CD8-positive, alpha-beta T cell (primary cell): ENCODE measurements at places on chromosomes 12 and 14.

DNA sequence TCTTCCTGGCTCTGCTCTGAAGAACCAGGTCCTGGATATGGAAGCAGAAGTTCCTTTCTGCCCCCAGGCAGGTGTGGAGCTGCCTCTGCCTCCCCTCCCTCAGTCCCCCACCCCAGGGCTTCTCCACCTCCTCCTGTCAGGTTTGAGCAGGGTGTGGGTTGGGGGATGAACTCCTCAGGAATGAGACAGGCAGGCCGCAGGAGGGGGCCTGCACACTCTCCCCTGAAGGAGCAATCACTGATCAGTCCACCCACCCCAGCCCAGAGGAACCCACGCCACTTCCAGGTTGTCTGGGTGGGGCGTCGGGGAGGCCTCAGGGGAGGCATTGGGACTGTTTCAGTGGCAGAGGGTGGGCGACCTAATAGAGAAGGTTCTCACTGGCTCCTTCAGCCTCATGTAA is 26.6 kb downstream of the FAIM2 start:
- no peak for DNase-seq

DNA sequence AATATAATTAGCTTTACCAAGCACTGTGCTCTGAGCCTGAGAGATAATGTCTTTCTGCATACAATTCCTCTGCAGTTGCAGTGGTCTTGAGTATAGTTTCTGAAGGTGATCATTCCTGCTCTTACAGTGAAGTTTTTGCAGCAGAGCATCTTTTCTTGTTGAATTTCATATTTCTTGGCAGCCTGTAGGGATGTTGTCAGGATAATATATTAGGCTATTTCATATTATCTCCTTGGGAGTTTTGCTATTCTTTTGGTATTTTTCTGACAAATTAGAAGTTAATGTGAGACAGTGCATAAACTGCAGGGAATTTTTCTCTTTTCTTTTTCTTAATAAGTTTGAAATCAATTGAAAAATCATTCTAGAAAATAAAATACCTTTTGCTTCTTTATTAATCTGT is 1502.6 kb upstream of the FLRT2 start:
- no peak for DNase-seq

GRCh38 chr12:46934374-46935111 is 108.7 kb upstream of the SLC38A4 start:
- no peak for DNase-seq

DNA sequence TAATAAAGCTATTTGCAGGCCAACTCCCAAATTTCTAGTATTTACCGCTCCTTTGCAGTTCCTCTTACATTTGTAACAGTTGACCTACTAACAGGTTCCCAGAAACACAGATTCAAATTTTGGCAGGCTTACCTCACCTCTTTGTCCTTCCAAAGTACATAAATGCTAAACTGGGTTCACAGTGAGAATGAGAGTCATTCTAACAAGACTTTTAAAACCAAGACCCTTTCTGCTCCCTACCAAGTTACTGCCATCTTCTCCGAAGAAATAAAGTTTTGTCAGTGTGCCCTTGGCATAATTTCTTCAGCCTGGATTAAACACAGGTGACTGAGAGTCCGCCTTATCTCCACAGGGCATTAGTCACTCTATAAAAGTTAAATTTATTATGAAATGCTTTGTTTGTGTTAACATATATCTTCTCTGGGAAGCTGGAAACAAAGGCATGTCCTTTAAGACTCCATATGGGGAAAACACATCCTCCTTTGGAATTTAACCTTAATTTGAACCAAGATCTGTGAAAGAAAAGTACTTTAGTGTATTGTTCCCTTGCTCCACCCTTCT is 28.2 kb downstream of the FOXA1 start:
- no peak for DNase-seq

DNA sequence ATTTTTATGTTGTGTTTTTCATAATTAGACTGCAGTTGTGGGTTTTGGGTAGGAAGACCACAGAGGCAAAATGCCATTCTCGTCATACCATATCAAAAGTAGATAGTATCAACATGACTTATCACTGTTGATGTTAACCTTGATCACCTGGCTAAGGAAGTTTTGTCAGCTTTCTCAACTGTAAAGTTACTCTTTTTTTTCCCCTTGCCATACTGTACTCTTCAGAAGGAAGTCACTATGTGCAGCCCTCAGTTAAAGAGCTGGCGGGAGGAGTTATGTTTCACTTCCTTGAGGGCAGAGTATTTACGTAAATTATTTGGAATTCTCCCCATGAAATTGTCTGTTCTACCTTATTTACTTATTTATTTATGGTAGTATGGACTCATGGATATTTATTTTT is 78.7 kb downstream of the PRORP start:
- DNase-seq = no peak

DNA sequence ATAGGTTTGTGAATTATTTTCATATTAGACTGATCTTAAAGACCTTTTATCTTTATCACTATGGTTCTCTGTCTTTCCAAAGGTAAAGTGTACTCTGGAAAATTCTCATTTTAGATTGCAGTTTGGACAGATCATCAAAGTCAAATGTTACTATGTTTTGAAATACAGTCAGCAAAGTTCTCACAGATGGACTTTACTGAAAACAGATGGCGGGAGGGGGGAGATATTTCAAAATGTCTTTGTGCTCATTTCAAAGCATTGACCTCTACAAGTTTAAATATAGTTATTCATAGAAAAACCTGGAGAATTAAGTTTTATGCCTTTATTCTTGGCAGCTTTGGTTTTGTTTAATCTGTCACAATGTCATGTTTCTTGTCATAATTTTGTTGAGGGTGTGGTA is 51.8 kb upstream of the LRTM2 start:
- no peak for DNase-seq

DNA sequence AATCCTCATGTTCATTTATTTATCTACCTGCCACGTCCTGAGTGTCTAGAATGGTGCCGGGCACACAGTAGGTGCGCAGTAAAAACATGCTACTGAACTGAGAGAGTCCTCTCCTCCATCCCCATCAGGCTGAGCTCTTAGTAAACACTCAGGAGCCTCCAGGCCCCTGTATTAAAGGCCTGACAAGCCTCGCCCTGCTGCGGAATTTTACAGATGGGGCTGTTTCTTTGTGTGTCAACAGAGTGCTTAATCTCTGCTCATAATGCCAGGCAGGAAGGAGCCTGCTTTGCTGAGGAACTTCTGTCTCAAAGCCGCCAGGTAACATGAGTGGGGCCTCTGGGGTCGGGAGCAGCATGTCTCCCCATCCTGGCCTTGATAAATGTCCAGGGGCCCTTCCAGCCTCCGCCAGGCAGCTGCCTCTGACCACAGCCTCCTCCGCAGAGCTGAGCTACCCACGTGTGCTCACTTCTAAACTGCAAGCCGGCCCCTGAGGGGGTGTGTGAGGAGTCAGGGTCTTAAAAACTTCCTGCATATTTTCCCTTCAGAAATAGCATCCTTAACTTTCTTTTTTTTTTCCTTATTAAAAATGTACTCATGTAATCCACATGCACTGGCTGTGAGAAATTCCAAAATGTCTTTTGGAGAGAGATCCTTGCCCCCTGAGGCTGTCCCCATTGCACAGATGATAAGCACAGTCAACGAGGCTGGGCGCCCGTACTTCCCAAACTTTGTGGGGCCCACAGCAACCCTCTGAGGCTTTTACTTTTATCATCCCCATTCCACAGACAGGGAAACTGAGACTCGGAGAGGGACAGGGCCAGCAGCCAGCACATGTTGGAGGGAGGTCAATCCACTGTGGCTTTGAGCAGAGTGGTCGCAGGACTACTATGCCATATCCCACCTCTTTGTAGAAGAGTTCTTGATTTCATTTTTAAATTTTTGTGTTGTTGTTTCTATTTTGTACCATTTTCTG is 116.0 kb upstream of the NCOR2 start:
- DNase-seq = no peak

- DNase-seq = peak; percentile 6
Measured at GRCh38 chr14:34098045-34098984, 147.4 kb upstream of the EGLN3 start.

GRCh38 chr12:130339951-130340350 is 2.3 kb downstream of the PIWIL1 start:
- DNase-seq = no peak

GRCh38 chr12:2375871-2376270 is 323.1 kb downstream of the CACNA1C start:
- DNase-seq = no peak

DNA sequence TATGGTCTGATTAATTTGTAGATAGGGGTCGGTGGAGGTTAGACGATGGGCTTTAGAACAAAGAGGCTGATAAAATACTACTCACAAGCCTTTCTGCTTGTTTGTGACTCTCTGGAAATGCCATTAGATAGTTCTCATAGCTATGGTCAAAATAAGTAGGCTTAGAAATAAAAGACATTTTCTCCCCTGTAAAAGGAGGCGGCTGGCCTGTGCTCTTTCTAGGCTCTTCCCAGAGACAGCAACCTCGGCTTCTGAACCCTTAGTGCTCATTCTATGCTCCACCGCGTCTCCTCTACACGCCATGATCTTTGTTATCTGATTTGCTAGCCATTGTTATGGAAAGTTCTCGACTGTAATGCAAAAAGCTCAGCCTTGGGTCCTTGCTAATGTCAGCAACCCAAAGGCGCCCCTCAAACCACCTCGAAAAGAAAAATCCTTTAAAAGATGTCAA is 64.5 kb downstream of the CRADD start:
- DNase-seq = no peak

GRCh38 chr12:125882141-125882540 is 816.9 kb downstream of the AACS start:
- no peak for DNase-seq

GRCh38 chr14:30180219-30180618 is 252.6 kb upstream of the PRKD1 start:
- no peak for DNase-seq

- DNase-seq = no peak
Measured at GRCh38 chr12:71685312-71685906, 473 bp upstream of the TMEM19 start.

- DNase-seq = no peak
Measured at GRCh38 chr12:94965982-94966630, 37.4 kb downstream of the NDUFA12 start.
